ENCODE measurements at places on chromosomes 3 and 15.

GRCh38 chr3:119937229-119937628 is 155.3 kb downstream of the NR1I2 start:
- DNase-seq, result no peak

DNA sequence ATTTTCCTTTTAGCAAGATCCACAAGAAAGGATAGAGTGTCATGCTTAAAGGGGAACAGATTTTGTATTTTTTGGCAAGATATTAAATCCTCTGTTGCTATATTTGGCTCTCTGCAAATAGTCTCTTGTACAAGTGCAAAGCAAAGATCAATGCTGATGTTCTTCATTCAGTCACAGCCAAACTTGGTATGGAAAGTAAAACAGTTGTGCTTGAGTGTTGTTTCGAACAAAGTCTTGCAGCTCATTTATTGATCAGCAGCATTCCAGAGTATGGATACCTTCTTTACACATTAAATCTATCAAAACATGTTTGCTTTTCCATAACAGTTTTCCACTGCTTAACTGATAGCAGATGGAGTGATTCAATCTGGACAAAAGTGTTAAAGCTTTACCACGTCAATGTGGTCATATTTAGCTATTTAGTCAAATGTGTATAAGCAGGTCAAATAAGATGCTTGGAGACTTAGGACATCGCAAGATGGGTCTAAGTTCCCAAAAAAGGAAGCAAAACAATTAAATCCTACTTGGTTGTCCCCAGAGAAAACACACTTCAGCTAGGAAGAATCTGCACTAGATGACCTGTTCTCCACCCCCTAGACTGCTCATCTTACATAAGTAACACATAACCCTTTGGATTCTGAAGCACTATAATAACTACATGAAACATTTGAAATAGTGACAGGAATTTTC is 52.4 kb downstream of the VGLL3 start:
- no peak for DNase-seq

- DNase-seq, result no peak
Observed at GRCh38 chr3:15553749-15554148, 32.2 kb upstream of the COLQ start.

DNA sequence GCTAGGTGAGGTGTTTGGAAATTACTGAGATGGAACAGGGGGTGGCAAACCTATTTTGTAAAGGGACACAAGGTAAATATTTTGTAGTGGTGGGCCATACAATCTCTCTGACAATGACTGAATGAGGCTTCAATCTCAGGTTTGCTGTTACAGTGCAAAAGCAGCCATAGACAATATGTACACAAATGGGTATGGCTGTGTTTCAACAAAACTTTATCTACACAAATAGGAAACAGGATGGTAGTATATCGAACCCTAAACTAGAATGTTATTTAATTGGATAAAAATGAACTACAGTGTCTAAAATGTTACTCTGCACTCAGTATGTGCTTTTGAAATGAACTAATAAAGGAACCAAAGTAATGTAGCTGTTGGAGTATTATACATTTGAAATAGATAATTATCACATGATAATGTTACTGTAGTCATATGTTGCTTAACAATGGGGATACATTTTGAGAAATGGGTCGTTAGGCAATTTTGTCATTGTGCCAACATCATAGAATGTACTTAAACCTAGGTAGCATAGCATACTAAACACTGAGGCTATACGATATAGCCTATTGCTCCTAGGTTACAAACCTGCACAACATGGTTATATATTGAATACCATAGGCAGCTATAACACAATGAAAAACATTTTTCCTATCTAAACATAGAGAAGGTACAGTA is 495.2 kb upstream of the TBL1XR1 start:
- DNase-seq, result no peak

GRCh38 chr3:64484289-64484992 is 203.4 kb downstream of the ADAMTS9 start:
- DNase-seq, result peak; percentile 71

GRCh38 chr3:14371573-14372474 is 30.6 kb upstream of the SLC6A6 start:
- DNase-seq, result peak; percentile 93

GRCh38 chr3:69091389-69092029 is 6.8 kb downstream of the ARL6IP5 start:
- DNase-seq, result no peak

GRCh38 chr3:12957339-12957738 is 115.9 kb downstream of the IQSEC1 start:
- no peak for DNase-seq

- no peak for DNase-seq
Observed at GRCh38 chr3:31448882-31449243, 83.9 kb upstream of the STT3B start.

Data from SHP77 (cell line).